ENCODE measurements at places on chromosomes 4 and X.

DNA sequence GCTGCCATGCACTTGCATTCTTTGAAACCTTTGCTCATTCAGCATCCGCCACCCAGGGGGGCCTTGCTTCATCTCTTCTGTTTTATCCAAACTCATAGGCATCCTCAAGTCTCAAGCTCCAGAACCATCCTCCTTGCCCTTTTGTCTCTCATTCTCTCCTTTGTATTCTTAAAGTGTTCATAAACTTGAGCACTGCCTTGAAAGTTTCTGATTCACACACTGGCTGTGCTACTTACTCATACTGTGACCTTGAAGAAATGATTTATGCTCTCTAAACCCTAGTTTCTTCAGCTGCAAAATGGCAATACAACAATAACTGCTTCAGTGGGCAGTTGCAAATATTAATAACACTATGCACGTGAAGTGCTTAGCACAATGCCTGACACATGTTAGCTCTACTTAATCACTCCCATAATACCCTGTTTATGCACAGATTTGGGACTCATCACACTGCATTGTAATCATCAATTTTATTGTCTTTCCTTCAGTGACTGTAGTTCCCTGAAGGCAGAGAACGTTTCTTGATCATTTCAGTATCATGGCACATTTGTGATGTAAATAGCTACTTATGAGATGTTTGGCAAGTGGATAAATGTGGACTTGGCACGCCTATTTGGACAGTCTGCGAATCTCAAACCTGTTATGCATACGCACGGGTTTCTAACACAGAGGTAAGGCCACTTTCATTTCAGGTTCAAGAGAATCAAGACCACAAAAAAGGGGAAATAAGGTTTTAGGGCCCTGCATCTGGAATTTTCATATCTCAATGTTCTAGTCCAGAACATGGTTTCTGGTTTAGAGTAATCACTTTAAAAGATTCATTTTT lies 291.0 kb downstream of the LDB2 start:
- no peak for DNase-seq

- no peak for DNase-seq
Measured at GRCh38 chrX:118521435-118521834, 25.8 kb downstream of the DOCK11 start.

DNA sequence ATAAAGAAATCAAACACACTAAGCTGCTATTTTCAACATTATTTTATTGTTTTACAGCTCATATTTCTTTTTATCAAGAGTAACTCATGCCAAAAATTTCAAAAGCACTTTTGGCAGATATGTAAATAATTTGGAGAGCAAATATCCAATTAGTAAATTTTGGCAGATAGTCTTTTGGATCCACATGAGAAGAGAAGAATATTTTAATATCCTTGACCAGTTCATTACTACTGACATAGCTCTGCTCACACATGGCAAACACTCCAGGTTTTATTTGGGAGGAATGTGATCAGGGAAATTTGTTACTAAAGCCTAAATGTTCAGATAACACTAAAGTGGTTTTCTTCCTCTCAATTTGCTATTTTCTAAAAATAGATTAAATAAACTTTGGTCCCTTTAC lies 1054.3 kb downstream of the FAT4 start:
- DNase-seq: no peak

DNA sequence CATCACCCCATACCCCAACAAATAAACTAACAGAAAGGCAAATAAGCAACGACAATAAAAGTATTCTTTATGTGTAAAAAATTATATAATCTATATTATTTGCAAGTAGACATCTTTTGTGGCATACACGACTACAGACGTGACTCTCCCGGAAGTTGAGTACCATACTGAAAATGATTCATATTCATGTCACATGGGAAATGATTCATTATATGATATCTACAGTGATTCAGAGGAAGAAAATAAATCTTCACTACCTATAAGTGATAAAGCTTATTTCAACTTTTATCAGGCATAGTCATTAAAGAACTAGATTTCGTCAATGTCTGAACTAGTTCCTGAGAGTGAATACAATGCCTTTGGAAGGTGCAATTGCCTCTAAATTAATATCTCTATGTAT lies 4.6 kb upstream of the ANTXR2 start:
- DNase-seq: no peak

- no peak for DNase-seq
Measured at GRCh38 chrX:1392376-1393068, 609 bp upstream of the SLC25A6 start.

GRCh38 chrX:154695911-154696675 lies 42.7 kb upstream of the CTAG2 start:
- no peak for DNase-seq

DNA sequence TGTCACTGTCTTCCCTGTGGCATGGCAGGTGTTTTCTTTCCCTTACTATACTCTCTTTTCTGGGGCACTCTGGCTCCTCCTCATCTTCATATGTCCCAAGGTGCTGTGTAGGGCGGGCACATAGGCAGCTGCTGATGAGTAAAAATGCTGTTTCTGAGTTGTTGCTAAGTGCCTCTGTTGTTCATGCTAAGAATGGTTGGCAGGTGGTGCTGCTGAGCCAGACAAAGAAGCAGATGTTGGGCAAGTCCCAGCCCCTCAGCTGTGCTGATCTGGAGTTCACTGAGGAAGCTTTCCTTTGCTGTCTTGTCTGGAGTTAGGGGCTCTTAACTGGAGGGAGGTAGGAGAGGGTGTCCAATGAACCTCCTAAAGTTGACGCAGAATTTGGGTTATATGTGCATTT lies 40.6 kb downstream of the HADH start:
- peak; percentile 33 for DNase-seq

DNA sequence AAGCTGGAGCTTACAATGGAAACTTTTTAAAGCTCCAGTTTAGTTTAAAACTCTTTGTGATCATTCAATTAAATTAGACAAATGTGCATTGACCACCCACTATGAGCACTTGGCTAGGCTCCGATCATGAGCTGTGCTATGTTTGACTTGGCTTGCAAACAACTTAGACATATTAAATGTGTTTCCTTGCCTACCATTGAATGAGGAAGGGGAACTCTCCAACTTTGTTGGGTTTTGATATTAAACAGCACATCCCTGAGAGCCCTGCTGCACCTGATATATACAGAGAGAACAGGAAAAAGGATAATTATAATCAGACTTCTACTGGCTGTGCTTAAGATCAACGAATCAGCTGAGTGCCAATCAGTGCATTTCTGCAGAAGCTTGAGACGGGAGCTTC lies 71.4 kb upstream of the ADGRL3 start:
- DNase-seq: no peak

GRCh38 chrX:109830704-109831206 lies 97.7 kb upstream of the ACSL4 start:
- no peak for DNase-seq

DNA sequence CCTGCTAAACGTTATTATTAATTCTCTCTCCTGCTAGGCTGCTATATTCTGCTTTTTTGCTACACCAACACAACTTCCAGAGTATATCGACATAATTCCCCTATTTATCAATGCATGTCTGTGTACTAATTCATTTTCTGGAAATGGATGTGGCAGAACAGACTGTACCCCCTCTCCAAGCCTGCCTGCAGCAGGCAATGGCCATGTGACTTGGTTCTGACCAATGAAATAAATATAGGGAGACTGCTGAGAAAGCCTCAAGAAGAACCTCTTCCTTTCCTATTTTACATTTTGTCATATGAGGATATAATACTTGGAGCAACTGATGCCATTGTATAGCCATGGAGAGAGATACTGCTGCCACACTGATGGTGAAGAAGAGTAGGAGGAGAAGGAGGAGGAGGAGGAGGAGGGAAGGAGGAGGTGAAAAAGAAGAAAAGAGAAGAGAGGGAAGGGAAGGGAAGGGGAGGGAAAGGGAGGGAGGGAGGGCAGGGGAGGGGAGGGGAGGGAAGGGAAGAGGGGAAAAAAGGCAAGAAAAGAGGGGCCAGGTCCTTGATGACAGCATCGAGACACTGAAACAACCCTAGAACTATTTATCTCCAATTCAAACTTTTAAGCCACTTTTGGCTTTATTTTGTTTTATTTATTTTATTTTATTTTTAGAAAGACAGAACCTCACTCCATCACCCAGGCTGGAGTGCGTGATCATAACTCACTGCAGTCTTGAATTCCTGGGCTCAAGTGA lies 57.0 kb upstream of the SPP1 start:
- DNase-seq: no peak

GRCh38 chr4:41339812-41340809 lies 83.4 kb downstream of the UCHL1 start:
- no peak for DNase-seq

GRCh38 chr4:77120886-77121508 lies 36.0 kb upstream of the CCNG2 start:
- no peak for DNase-seq

DNA sequence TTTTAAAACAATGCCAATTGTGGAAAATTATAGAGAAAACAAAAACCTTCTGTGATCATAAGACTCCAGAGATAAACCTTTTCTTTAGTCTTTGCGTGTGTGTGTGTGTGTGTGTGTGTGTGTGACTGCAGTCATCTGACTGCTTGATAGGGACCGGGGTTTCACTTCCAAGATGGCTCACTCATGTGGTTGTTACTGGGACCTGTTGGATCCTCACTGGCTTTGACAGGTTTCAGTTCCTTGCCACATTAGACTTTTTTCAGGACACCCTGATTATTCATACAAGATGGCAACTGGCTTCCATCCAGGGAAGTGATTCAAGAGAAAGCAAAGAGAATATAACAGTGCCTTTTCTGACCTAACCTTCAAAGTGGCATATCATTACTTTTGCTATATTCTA lies 21.9 kb upstream of the MAD2L1 start:
- no peak for DNase-seq

- no peak for DNase-seq
Measured at GRCh38 chr4:145602129-145602760, 16.9 kb upstream of the MMAA start.

GRCh38 chrX:13994104-13994503 lies 35.6 kb downstream of the GEMIN8 start:
- no peak for DNase-seq

- DNase-seq: no peak
Measured at GRCh38 chrX:6954836-6955235, 192.7 kb upstream of the STS start.

- no peak for DNase-seq
Measured at GRCh38 chr4:85600501-85600900, 125.6 kb downstream of the ARHGAP24 start.

- no peak for DNase-seq
Measured at GRCh38 chr4:36997727-36998126, 246.8 kb upstream of the NWD2 start.

GRCh38 chrX:99973572-99974226 lies 436.4 kb downstream of the PCDH19 start:
- no peak for DNase-seq
